ENCODE measurements at places on chromosomes 2 and 18.

GRCh38 chr18:58408665-58409064, 220.2 kb downstream of the ALPK2 start:
- DNase-seq: no peak

- DNase-seq: no peak
Observed at GRCh38 chr2:190465060-190465459, 56.9 kb downstream of the MFSD6 start.

- no peak for DNase-seq
Observed at GRCh38 chr2:43179942-43180341, 46.5 kb downstream of the ZFP36L2 start.

- no peak for DNase-seq
Observed at GRCh38 chr18:64659196-64659595, 510.3 kb upstream of the LINC00305 start.

DNA sequence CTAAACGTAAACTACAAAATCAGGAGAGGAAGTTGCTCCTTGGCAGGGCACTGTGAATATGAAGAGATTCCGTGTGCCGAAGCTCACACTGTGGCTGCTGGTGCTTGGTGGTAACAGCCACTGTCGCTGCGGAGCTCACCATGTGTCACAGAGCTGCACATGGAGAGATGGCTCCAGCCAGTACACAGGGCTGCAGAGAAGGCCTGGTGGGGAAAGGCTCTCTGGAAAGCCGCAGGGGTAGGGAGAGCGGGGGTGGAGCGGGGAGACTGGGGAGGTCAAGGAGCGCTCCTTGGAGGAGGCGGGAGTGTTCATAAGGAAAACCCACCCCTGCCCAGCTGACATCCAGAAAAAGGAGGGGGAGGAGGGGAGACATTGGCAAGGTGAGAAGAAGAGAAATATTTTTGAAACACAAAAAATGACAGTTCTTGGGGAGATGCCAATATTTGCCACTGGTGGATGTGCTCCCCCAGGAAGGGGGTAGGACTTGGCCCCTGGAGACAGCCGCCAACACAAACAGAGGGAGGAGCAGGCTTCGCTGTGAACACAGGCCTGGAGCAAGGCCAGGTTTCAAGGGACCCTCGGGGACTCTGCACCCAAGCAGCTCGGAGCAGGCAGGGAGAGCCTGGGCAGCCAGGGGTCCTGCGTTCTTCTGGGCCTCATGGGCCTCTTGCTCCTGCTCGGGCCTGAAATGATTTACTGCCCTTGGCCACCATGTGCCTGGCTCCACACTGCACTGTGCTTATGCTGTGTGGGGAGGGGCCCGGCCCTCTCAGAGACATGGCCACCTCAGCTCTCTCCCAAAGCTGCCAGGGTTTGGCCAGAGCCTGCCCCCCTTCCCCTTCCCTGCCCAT, 102.6 kb upstream of the GLI2 start:
- DNase-seq: no peak

- DNase-seq: no peak
Observed at GRCh38 chr2:210474776-210475175, 1.8 kb downstream of the LANCL1 start.

DNA sequence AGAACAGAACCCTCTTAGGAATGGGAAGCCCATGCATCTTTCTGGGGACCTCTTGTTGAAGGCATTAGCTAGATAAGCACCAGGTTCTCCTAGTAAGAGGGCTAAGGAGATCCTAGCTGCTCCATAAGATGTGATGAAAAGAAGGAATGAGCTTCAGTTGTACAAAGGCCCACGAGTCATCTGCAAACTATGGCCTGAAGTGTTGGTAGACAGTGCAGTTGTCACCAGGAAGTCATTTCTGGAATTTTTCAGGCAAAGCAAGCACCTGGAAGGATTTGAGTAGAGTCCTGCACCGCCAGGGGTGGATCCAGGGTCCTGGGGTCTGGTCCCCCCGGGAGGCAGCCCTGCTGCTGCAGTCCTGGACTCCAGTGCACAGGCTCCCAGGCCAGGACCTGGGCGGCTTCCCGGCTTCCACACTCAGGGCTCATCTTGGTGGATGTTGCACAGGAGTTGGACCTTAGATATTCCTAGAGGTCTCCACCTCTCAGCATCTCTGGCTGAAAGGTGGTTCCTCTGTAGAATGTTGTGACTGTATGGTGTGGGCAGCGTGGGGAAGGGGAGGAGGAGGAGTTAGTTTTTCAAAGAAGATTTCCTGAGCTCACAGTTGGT, 85.3 kb downstream of the LDLRAD4 start:
- DNase-seq: no peak

- no peak for DNase-seq
Observed at GRCh38 chr2:241982706-241983570, 113.4 kb downstream of the RTP5 start.

GRCh38 chr18:5462227-5462626, 81.6 kb downstream of the EPB41L3 start:
- no peak for DNase-seq

GRCh38 chr2:58532641-58533040, 291.5 kb upstream of the FANCL start:
- DNase-seq: no peak

DNA sequence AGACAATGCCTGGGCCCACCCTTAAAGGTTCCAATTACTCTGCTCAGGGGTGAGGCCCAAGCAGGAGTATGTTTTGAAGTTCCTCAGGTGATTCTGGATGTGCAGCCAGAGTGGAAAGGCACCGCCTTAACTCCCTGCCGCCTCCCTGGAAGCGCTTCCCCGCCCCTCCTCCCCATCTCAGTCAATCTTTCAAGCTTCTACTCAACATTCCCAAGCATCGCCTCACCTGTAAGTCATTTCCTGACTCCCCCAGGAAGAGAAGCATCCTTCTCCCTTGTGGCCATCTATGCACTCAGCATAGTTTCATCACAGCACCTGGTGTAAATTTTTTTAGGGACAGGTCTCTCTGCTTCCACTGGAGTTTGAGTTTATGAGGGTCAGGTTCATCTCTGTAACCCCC, 67.5 kb downstream of the MYL12B start:
- no peak for DNase-seq

- peak; percentile 11 for DNase-seq
Observed at GRCh38 chr2:200618590-200619021, 32.8 kb downstream of the AOX1 start.

DNA sequence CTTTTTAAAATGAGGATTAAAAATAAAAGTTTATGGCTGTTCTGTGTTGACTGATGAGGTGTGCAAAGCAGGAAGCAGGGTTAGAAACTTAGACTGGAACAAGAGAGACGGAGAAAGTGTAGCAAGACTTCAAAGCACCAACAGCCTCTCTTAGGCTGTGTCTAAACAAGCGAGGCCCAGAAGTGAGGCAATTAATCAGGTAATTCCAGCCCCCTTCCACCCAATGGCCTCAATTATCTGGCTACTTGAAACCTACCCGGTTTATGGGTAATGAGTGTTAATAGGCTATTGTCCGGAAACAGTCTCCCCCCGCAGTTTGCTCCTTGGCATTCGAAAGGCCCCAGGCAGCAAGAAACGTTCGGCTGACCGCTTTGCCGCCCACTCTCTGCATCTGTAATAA, 171.7 kb upstream of the MYCN start:
- DNase-seq: no peak

GRCh38 chr2:46226620-46227019, 70.6 kb upstream of the EPAS1 start:
- DNase-seq: no peak

DNA sequence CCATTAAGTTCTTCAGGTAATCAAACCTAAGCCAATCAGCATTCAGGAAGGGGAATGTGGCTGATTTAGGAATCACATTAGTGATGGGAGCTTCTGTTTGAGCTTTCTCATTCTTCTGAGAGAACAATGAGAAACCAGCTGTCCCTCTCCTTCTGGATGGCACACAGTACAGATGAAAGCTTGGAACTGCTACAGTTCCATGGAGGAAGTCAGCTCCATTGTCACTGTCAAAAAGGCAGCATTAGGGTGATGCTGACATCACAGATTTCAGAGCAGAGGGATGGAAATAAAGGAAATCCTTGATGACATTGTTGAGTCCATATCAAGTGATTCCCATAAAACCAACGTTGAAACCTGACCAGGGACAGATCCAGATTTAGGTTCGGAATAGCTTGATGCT, 36.1 kb upstream of the ACYP2 start:
- no peak for DNase-seq

DNA sequence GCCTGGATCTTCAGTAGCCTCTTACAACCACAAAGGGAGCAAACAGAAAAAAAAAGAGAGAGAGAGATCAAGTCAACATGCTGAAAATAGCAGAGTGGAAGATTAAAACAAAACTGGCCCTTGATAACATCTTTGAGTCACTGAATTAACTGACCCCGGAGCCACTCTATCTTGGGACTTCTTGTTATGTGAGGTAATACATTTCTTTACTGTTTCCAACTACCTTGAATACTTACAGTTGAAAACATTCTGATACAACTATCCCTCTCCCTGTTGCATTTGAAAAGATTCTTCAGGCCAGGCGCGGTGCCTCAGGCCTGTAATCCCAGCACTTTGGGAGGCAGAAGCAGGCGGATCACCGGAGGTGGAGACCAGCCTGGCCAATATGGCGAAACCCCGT, 208.1 kb downstream of the MEMO1 start:
- DNase-seq: no peak

- no peak for DNase-seq
Observed at GRCh38 chr2:163637871-163638270, 97.9 kb downstream of the FIGN start.

DNA sequence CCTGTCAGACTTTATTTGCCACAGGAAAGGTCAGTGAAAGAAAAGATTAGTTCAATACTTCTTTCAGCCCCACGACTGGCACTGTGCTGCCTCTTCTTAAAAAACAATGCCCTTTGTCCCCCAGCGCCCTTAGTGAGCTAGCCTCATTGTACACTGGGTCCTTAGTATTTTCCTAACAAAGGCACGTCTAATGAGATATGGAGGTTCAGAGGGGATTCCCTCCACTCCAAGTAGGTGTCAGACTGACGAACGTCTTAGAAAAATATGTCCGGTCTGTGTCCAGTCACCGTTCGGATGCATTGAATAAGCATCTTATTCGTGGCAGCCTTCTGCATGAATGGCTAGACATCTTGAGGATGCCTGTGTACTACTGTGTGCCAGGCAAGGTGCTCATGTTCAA, 1.1 kb downstream of the FECH start:
- DNase-seq: no peak

All from prostate gland (tissue), 2 donors.